ENCODE measurements at places on chromosomes 13 and 19. TPM values are rescaled to one million over a fixed set of nuclear protein-coding genes. Genes with fewer than 3 reads are reported as not detected.

DNA sequence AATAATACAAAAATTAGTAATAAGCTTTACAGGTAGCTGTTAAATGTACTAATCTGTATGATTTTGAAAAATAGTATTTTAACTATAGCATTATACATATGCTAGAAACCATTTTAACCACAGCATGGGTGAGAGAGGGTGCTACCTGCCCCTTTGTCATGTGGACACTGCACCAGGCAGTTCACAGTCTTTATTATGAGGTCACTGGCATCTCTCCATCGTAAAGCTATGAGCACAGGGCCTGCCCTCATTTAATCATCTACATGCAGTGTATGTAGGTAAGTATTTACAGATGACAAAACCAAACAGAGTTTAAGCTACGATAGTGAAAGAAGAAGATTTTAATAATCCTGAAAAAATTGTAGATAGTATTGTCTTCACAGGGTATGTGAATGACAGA, 21.7 kb downstream of the EDNRB start:
- DNase-seq: no peak
- H3K27ac ChIP-seq: no peak overlapping the region
- no peak overlapping the region for H3K4me3 ChIP-seq
- no peaks in the 10 kb centered on the region for H3K36me3 ChIP-seq
- no peaks in the 10 kb centered on the region for H3K4me1 ChIP-seq

GRCh38 chr13:89518289-89519077, 1829.0 kb upstream of the MIR17HG start:
- no peak for DNase-seq
- no peaks in the 10 kb centered on the region for H3K36me3 ChIP-seq
- H3K27ac ChIP-seq: no peak overlapping the region
- H3K27me3 ChIP-seq: no peaks in the 10 kb centered on the region

DNA sequence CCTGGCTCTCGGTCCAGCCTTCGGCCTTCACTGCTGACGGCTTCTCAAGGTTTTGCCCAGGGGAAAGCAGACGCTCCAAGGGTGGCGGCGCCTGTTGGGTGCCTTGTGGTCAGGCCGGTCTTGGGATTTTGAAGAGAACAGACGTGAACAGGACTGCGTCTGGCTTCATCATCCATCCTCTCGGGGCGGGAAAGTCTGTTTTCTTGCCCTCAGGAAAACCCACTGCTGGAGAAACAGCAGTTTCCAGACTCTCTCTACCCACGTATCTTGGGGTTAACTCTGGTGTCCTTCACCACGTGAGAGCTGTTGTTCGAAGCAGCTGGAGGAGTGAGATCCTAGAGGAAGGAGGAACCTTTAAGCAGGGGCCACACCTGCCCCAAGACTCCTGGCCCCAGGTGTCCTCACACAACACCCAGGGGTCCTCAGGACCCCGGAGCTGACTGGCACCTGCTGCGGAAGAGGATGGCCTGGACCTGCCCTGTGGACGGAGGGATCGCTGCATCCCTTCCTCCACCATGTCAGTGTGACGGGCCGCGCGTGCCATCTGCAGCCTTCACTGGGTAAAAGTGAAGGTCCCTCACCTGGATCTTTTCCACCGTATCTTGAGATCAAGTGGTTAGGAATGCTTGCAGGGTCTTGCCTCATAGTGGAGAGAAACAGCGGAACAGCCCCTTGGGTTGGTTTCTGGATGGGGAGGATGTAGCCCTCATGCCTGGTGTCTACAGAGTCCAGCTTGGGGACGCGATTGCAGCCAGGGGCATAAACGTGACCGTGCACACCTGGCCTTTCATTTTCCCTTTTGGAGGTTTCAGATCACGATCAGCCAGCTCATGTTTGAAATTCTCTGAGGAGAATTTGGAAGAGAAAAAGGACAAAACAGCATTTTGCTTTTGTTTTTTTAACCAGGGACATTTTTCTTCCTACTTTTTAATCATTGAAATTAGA, 69.5 kb upstream of the MCF2L start:
- no peak overlapping the region for H3K4me3 ChIP-seq
- no peak overlapping the region for H3K27ac ChIP-seq
- peaks cover 5% of the 10 kb centered on the region for H3K27me3 ChIP-seq
- no peaks in the 10 kb centered on the region for H3K4me1 ChIP-seq
- DNase-seq: no peak

- no peaks in the 10 kb centered on the region for H3K36me3 ChIP-seq
- H3K4me1 ChIP-seq: no peaks in the 10 kb centered on the region
- H3K4me3 ChIP-seq: no peak overlapping the region
- no peak for DNase-seq
- H3K27ac ChIP-seq: no peak overlapping the region
These were observed 769.2 kb downstream of the DIAPH3 start for GRCh38 chr13:59394496-59394895.

GRCh38 chr19:46299004-46299509, 2.2 kb downstream of the HIF3A start:
- no peaks in the 10 kb centered on the region for H3K4me1 ChIP-seq
- peaks cover 28% of the 10 kb centered on the region for H3K27me3 ChIP-seq
- H3K36me3 ChIP-seq: no peaks in the 10 kb centered on the region
- H3K4me3 ChIP-seq: no peak overlapping the region
- H3K27ac ChIP-seq: no peak overlapping the region

- DNase-seq: no peak
- no peaks in the 10 kb centered on the region for H3K27me3 ChIP-seq
- H3K27ac ChIP-seq: no peak overlapping the region
- no peaks in the 10 kb centered on the region for H3K4me1 ChIP-seq
These were observed 329.7 kb downstream of the NDFIP2 start for GRCh38 chr13:79810669-79811068.

DNA sequence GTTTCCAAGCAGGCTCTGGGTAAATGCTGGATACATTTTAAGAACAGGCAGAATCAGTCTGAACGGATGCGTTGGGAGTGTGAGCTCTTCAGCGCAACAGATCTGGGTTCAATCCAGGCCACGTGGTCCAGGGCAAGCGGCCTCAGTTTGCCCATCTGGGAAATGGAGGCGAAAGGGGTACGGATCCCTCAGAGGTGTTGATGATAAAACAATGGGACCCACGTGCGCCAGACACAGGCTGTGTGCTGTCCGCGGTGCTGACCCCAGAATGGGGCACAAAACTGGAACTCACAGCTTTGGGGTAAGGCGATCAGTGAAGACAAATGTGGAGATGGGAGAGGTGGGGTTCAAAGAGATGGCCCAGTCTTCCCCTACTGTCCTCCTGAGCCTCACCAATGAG, 13.1 kb upstream of the PDE4C start:
- H3K4me1 ChIP-seq: no peaks in the 10 kb centered on the region
- DNase-seq: no peak
- no peaks in the 10 kb centered on the region for H3K36me3 ChIP-seq
- H3K27ac ChIP-seq: no peak overlapping the region
- H3K27me3 ChIP-seq: peaks cover 5% of the 10 kb centered on the region
- H3K4me3 ChIP-seq: no peak overlapping the region

GRCh38 chr19:31285744-31286143, 63.5 kb downstream of the TSHZ3 start:
- H3K27me3 ChIP-seq: no peaks in the 10 kb centered on the region
- H3K36me3 ChIP-seq: no peaks in the 10 kb centered on the region
- H3K4me1 ChIP-seq: peaks cover 4% of the 10 kb centered on the region
- H3K4me3 ChIP-seq: no peak overlapping the region

DNA sequence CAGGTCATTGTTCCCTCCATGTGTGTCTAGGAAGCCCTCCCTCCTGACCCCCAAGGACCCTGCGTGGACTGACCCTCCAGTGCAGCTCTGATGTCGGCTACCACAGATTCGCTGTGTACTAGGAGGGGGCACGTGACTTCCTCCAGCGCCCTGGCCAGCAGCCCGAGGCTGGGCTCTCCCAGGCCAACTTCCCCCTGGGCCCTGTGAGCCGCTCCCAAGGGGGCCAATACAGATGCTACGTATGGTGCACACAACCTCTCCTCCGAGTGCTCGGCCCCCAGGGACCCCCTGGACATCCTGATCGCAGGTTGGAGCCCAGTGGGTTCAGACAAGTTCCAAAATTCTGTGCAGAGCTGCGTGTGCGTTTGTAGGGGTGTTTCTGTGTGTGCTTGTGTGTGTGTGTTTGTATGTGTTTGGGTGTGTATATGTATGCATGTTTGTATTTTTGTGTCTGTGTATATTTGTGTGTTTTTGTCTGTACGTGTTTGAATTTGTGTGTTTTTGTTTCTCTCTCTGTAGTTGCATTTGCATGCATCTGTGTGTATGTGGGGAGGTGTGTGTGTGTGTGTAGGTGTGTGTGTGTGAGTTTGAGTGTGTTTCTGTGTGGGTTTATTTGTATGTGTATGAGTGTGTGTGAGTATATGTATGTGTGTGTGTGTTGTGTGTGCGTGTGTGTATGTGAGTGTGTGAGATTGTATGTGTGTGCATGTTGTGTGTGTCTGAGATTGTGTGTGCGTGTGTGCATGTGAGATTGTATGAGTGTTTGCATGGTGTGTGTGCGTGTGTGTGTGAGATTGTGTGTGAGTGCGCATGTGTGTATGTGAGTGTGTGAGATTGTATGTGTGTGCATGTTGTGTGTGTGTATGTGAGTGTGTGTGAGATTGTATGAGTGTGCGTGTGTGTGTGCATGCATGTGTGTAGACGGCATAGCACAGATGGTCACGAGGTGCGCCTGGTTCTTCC, 21.4 kb upstream of the LILRA2 start:
- H3K4me3 ChIP-seq: no peak overlapping the region
- H3K27ac ChIP-seq: no peak overlapping the region
- H3K27me3 ChIP-seq: peaks cover 3% of the 10 kb centered on the region
- no peaks in the 10 kb centered on the region for H3K36me3 ChIP-seq
- H3K4me1 ChIP-seq: peaks cover 4% of the 10 kb centered on the region

The ADGRE1 gene
- 4.3 TPM for total RNA-seq

DNA sequence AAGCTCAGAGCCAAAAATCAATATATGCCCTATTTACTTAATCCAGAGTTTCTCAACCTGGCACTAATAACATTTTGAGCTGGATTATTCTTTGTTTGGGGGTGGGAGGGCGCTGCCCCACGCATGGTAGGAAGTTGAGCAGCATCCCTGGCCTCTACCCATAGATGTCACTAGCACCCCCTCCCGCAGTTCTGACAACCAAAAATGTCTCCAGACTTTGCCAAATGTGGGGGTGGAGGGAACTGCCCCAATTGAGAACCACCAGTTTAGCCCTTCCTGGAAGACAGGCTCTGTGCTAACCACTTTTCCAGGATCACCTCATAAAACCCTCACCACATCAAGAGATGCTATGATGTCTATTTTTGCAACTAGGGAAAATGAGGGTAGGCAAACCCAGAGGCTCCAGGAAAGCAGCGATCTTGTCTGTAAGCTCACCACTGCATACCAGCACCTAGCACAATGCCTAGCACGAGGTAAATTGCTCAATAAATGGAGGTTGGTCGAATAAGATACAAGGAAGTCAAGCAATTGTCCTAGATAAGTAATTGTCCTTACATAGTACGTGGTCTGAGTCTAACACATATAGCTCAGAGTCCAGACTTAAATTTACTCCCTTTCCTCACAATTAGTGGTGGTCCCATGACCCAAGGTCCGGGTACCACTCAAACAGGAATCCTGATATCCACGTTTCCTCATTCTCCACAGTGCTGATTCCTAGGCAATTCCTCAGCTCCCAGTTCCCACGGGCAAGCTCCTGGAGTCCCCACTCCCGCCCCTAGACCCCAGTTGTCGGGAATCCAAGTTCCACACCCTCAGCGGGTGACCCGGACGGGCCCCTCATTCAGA, 892 bp downstream of the TRIR start:
- H3K36me3 ChIP-seq: peaks cover 39% of the 10 kb centered on the region
- H3K4me3 ChIP-seq: peak overlapping the region; percentile 90
- peak; percentile 85 for DNase-seq
- H3K27ac ChIP-seq: peak overlapping the region; percentile 94
- H3K4me1 ChIP-seq: peaks cover 43% of the 10 kb centered on the region

GRCh38 chr19:5607318-5608275, 15.0 kb downstream of the SAFB2 start:
- H3K27ac ChIP-seq: no peak overlapping the region
- H3K4me1 ChIP-seq: peaks cover 2% of the 10 kb centered on the region
- no peak overlapping the region for H3K4me3 ChIP-seq

DNA sequence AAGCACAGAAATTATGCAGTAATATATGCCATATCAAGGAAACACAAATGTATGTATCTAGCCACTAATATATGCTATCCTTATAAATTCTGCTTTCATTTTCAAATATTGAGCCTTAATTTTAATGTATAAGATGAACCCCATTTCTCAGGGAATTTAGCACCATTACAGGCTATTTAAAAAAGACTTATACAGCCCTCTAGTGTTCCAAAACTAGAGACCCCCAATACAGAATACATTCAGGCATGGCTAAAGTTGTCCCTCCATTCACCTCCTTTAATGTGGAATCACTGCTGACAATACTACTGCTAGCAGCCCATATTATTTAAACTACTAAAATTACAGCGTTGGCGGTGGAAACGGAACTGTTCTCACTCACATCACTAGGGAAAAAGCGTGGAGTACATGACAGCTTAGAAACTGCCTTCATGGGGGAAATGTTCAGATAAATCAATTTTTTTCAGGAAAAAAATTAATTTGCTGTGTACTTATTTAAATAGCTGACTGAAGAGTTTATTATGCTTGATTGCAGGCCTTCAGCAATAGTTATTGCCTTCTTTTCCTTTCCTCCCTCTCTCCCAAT, 541.0 kb downstream of the PCDH9 start:
- H3K27me3 ChIP-seq: no peaks in the 10 kb centered on the region
- H3K27ac ChIP-seq: no peak overlapping the region
- H3K4me3 ChIP-seq: no peak overlapping the region
- no peak for DNase-seq
- H3K4me1 ChIP-seq: no peaks in the 10 kb centered on the region

DNA sequence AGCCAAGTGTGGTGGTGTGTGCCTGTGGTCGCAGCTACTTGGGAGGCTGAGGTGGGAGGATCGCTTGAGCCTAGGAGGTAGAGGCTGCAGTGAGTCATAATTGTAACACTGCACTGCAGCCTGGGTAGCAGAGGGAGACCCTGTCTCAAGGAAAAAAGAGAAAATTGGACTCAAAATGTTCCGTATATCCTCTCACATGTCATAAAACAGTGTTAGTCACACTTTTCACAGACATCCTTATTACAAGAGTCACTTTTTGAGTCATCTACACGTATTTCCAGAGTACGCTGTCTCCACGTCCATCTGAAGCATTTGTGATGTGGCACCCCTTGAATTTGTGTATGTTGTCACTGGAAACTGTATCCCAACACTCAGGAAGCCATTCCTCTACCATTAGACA, 133.0 kb downstream of the SIPA1L3 start:
- no peaks in the 10 kb centered on the region for H3K4me1 ChIP-seq
- H3K27me3 ChIP-seq: no peaks in the 10 kb centered on the region
- no peaks in the 10 kb centered on the region for H3K36me3 ChIP-seq
- no peak for DNase-seq

All from activated CD4-positive, alpha-beta T cell treated with anti-CD3 and anti-CD28 coated beads, Interleukin-2, amount 10 ng/mL, durations not matched to agents 24 days and 14 days (primary cell).